Sciatic nerve (tissue), 2 donors: ENCODE measurements at places on chromosomes 1 and 21.

GRCh38 chr1:3387401-3387800 is 67.1 kb upstream of the ARHGEF16 start:
- DNase-seq: no peak

DNA sequence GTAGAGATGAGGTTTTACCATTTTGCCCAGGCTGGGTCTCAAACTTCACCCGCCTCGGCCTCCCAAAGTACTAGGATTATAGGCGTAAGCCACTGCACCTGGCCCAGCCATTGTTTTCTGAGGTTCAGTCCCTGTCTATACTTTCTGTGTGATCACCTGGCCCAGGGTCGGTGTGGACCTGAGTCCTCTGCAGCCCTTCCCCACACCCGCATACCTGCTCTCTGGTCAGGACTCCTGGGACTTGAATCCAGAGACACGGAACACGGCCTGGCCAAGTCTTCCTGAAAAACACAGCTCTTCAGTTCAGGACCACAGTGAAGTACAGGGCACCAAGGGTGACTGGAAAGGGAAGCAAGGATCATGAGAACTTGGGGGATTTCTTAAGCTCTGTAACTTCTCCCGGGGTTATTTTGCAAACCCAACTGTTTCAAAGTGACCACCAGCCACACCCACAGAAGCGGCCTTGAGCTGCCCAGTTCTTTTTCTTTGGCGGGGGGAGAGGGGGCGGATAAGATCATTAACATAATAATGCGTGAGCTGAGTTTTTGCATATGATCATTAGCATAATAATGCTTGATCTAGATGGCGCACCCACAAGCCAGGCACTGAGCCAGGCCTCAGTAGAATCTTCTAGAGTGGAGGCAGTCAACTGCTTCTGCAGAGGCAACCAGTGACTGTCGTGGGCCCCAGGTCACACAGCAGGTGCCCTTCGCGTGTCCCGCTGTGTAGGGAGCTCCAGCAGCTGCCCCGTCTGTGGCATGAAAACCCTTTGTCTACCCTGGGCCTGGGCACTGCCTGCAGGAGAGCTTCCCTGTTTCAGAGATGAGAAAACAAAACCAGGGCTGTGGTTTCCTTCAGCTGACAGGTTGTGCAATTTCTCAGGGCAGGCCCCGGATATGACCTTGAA is 1.7 kb upstream of the NADK start:
- DNase-seq: no peak

DNA sequence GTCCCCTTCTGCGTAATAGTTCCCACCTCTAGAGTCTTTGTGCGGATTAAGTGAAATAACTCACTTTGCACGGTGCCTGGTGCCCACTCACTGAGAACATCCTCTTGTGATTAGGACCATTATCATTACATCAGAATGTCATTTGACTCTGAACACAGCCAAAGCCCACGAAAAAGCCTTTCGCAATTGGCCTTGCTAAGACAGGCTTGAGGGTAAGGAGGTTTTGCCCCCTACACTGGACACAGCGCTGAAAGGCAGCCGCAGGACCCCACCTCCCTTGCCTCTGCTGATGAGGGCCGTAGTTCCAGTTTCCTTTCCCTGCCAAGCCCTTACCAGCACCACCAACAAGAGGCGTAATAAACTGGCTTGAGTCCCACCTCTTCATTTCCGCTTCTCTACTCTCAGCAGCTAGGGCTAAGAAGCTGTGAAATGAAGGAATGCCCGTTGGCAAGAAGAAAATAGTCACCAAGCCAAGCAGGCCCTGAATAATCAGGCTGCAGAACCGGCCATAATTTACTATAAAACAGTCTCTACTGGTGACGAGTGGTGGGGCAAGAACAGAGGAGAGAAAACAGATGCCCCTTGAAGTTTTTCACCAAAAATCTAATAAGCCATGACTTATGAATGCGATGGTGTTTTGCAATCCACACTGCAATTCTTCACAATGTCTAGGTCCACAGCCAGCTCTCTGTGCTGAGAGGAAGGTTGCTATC is 53.1 kb downstream of the SH3GLB1 start:
- DNase-seq: no peak

DNA sequence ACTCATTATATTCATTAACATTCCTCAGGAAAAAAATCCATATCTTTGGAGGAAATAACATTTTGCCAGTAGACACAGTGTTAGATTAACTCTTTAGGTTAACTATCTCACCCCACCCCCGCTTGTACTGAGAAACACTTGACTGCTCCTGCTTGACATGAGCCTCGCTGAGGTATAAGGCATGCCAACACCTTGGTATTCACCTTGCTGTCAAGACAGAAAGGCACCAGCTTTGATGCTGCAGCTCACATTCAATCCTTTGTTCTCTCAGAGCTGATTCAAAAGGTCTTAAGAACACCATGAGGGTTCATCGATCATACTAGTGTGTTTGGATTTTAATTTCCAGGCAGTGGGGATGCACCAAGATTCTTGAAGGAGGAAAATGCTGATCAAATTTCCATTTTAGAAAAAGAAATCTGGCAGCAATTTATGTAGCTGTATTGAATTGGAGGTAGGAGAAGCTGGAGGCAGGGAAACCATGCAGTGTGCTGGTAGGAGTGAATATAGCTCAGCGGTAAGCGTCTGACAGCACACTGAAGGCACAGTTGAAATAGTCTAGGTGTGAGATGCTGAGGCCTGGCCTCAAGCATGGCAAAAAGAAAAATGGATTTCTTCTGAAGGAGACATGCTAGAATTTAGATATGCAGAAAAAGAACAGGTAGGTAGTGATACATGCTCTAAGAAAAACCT is 108.0 kb upstream of the ST6GALNAC5 start:
- DNase-seq: no peak

DNA sequence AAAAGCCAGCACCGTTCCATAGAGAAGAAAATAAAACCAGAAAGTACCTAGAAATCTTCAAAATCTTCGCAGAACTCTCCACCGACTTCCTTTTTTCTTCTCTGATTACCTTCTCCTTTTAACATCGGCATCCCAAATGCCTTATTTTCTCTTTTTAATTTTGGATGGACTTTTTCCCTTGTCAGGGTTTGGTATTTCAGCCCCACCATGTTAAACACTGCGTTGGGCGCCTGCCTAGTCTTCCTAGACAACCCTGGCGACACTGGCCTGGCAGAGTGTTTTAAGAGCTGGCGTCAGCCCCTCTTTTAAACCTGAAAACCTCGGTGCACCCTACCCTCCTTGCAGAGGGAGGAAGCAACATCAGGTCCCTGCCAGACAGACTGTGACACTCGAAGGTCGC is 66.0 kb upstream of the EFHD2 start:
- DNase-seq: no peak

- DNase-seq: no peak
These were observed 109.4 kb downstream of the TLR5 start for GRCh38 chr1:223033658-223034057.

- no peak for DNase-seq
These were observed 10.2 kb downstream of the MAP7D1 start for GRCh38 chr1:36166136-36166535.

DNA sequence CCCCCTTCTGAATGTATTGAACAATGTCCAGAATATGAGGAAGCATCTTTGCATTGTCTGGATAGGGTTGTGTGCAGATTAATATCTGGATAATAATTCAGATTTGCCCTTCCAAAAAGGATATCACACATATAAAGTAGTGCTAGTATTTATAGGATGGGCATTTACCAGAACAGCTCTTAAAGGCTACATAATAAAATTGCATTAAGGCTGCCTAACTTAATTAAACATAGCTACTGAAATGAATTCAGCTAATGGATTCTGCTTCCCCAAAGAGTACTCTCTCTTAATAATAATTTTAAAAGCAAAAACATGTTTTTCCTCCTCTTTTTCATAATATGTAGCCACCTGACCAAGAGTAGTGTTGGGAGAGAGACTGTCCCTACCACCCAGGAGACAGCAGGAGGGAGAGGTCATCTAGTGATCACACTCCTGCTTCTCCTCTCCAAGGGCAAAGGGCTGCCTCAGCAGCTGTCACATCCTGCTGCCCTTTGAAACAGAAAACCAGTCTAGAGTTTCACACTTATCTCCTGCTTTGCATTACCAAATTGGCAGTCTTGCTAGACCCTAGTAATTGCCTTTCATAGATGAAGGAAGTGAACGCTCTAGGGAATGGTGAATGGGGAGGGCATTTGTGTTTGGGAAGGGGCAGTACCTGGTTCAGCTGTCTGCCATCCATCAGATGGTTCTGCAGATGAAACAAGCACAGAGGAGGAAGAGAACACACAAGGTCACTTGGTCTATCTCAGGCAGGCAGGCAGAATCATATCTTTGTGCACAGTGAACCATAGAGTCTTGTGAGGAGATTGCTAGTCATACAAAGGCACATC is 29.3 kb upstream of the DDAH1 start:
- DNase-seq: no peak

GRCh38 chr21:43866659-43867331 is 1.8 kb downstream of the AGPAT3 start:
- DNase-seq: no peak

DNA sequence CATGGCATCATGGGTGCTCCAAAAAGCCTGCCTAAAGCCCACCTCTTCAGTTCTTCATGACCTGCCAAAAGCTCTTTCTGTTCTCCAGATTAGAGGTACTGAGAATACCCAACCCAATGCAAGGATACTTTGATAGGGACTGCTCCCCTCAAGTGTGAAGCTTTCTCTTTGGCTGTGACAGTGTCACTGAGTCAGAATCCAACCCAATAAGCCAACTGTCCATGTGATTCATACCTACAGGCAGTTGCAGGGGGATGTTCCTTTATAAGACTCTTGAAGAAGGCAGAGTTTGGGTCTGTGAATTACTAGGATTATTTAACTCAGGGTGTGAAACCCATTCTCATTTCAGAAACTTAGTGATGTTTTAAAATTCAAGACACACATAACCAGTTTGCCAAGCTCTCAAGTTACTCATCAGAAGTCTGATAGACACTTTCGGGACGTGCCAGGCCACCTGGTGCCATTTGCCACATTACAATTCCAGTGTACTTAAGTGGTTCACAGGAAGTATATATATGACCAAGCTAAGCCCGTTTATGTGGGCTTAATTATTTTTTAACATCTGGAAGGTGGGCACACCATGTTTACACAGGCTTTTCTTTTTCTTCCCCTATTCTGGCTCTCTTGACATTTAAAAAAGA is 265.8 kb downstream of the NFIA start:
- DNase-seq: no peak

DNA sequence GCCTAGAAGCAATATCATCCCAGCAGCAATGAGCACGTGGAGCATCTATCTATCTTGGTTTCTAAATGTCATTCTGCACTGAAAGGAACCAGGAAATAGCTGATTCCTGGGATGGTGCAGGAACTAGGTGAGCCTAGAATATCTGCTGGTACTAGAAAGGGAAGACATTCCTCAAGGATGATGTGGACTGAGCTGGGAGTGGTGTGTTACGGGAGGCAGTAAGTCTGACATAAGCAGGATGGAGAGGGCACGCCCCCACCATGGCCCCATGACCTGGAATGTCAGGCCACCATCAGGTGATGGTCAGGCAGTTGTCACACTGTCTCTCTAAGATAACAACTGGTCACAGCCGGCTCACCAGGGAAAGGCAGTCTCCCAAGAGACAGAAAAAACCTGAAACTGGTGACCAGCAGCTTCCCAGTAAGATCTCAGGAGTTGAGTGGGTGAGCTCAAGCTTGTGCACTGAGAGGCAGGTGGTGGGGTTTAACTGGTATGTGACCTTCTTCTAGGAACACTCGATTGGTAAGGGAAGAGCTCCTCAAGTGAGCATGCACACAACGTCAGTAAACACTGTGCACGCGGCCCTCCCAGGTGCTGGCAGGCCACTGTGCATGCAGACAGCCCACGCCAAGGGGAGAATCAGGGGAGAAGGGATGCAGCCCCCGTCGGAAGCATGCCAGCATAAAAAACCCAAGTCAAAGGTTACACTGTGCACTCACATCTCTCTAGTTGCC is 148.7 kb downstream of the ADSS2 start:
- no peak for DNase-seq

DNA sequence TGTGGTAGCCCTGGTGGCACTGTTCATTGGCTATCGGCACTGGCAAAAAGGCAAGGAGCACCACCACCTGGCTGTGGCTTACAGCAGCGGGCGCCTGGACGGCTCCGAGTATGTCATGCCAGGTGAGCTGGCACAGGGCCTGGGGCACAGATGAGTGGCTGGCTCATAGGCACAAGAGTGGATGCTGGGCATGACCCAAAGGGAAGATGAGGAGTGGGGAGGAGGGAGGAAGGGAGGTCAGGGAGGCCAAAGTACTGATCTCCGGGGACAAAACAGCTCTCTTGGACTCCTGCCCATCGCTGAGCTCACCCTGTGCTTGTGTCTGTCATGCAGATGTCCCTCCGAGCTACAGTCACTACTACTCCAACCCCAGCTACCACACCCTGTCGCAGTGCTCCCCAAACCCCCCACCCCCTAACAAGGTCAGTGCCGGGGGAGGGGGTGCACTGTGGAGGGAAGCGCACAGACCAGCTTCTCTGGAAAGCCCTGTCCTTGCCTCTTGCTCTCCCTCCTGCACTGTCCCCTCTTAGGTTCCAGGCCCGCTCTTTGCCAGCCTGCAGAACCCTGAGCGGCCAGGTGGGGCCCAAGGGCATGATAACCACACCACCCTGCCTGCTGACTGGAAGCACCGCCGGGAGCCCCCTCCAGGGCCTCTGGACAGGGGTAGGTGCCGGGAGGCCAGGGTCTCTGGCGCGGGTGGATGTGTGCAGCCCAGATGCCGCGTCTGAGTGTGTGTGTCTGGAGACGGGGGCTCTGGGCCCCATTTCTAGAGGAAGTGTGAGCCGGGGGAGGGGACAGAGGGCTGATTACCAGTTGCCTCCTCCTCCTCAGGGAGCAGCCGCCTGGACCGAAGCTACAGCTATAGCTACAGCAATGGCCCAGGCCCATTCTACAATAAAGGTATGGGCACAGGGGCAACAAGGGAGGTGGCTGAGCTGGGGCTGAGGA is 7.3 kb upstream of the LRRC71 start:
- no peak for DNase-seq

- no peak for DNase-seq
These were observed 930 bp downstream of the SLC30A10 start for GRCh38 chr1:219927298-219927955.

DNA sequence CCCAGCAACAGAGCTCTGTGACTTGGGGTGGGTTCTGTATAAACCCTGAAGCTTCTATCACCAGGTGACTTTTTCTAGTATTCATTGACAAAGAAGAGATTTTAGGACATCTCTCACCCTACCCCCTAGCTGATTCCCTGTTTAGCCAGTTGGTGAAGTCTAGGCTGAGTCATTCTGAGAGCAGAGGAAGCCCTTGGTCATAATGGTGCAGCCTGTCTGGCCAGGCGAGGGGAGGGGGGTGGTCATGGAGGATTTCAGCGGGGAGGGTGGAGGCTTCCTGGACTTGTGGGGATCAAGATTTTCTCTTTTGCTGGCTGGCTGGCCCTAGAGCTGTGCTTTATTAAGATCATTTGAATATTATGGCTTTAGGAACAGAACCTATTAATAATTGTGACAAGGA is 262.6 kb downstream of the CAMTA1 start:
- no peak for DNase-seq

GRCh38 chr1:98403963-98404480 is 257.5 kb upstream of the SNX7 start:
- no peak for DNase-seq

DNA sequence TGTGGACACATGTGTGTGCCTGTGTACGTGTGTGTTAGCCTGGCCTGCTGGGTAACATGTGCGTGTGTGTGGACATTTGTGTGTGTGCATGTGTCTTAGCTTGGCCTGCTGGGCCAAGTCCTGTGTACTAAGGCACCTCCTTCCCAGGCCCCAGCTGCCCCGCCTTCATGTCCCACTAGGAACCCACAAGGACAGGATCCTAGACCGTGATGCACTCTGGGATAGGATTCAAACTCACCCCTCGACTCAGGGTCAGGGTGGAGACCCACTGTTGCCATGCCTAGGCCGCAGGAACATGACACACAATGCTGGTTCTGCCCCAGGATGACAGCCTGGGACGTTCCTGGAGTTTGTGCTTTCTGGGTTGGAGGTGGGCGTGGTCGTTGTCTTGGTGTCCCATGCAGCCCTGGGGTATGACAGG is 89.9 kb upstream of the TMPRSS2 start:
- DNase-seq: peak; percentile 45
